Heart right ventricle (tissue), 16 donors: ENCODE measurements at places on chromosomes 12 and 14.

- no peak overlapping the region for H3K4me3 ChIP-seq
- no peak for DNase-seq
- H3K27me3 ChIP-seq: peaks cover 8% of the 10 kb centered on the region
- no peaks in the 10 kb centered on the region for H3K4me1 ChIP-seq
These were observed 16.0 kb downstream of the C14orf132 start for GRCh38 chr14:96055065-96055752.

DNA sequence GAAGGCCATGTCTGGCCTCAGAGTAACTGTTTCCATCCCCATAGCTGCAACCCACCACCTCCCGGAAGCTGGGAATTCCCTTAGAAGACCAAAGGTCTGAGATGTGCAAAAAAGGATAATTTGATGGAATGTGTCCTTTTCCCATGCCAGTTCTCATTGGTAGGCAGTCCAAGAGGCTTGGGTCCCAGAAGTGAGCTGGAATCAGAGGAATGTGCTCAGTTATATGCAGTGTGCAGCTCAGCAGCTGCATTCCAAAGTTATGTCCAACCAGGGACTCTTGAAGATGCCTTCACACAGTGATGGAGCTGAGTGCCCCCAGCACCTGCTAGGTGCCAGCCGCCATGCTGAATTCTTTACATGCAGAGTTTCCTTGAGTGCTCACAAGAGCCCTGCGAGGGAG is 583.9 kb upstream of the TBX3 start:
- no peaks in the 10 kb centered on the region for H3K27me3 ChIP-seq
- H3K36me3 ChIP-seq: no peaks in the 10 kb centered on the region
- no peaks in the 10 kb centered on the region for H3K4me1 ChIP-seq
- DNase-seq: no peak

DNA sequence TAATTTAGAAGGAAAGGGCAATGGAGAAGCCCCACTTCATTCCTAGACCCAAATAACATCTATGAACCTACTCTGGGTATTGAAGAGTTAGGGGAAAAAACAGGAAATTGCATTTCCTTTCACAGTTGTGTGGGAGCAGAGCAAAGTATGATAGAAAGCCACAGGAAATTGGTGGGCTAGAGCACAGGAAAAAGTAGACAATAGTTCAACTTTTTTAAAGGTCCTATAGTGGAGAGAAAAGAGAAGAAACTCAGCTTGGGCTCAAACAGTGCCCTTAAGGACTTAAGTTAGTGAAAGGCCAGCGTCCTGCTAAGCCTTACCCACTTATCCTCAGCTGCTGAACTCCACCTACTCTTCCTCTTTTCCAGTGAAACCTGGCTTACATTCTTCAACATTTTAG is 258.1 kb downstream of the DPY19L2 start:
- DNase-seq: no peak
- no peaks in the 10 kb centered on the region for H3K36me3 ChIP-seq
- H3K4me3 ChIP-seq: no peak overlapping the region
- no peak overlapping the region for H3K27ac ChIP-seq
- H3K27me3 ChIP-seq: no peaks in the 10 kb centered on the region

GRCh38 chr12:93580682-93581081 is 8.2 kb downstream of the SOCS2 start:
- H3K4me3 ChIP-seq: no peak overlapping the region
- no peak for DNase-seq
- peaks cover 2% of the 10 kb centered on the region for H3K27me3 ChIP-seq
- peaks cover 44% of the 10 kb centered on the region for H3K4me1 ChIP-seq
- H3K27ac ChIP-seq: no peak overlapping the region

DNA sequence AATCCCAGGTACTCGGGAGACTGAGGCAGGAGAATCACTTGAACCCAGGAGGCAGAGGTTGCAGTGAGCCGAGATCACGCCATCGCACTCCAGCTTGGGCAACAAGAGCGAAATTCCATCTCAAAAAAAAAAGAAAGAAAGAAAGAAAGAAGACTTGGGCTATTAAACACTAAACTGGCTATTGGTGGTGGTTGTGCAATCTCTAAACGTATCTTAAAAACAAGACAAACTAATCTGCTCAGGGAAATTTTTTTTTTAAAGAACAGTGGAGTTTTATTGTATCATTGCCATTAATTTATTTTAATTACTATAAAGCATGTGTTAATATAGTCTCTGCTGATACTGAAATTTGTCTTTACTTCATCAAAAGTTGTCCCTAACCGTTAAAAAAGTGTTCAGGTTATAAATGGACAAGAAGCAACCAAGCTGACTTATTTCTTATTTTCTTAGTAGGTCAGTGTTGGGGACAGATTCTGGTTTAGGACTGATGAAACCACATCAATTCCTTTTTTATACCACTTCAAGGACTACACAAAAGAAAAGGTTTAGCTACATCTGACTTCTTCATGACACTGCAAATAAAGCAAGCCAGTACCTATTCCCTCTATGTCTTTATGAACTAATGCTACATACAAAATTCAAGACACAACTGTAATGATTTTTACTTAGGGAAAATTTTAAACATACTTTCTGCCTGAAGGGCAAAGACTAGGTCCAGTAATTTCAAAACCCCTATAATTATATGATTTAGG is 68.7 kb upstream of the KRAS start:
- H3K27me3 ChIP-seq: no peaks in the 10 kb centered on the region
- DNase-seq: no peak
- no peak overlapping the region for H3K4me3 ChIP-seq
- no peaks in the 10 kb centered on the region for H3K4me1 ChIP-seq
- no peaks in the 10 kb centered on the region for H3K36me3 ChIP-seq

- no peak overlapping the region for H3K4me3 ChIP-seq
- H3K27me3 ChIP-seq: no peaks in the 10 kb centered on the region
- peaks cover 22% of the 10 kb centered on the region for H3K36me3 ChIP-seq
These were observed 60.7 kb downstream of the INSM2 start for GRCh38 chr14:35594616-35595015.

DNA sequence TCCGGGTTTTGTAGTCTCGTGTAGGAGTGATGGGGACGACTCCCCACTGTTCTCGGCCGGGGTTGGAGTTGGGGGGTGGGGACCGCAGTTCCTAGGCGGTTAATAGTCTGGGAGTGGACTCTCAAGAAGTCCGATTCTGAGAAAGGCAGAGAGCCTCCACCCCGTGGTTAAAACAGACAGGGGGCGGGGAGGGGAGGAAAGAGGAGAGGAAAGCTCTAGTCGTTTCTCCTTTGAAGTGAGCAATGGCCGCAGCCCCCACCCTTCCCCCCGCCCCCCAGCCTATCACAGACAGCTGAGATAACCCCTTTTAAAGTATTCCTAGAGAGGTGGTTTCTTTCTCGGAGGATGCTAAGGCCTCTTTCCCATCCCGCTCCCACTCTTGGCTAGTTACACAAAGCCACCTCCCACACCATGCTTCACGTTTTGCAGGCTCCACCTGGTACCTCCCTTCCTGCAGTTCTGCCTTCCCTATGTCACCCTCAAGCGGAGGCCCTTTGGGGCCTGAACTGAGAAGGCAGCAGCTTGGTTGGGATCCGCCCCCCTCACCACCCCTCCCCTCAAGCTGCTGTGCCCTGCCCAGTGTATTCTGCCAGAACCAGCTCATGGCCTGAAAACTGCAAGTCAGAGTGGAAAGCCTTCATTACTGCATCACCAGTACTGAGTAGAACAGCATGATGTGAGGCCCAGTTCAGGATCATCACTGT is 853 bp downstream of the USP5 start:
- H3K36me3 ChIP-seq: peaks cover 52% of the 10 kb centered on the region
- peak overlapping the region; percentile 94 for H3K27ac ChIP-seq

- H3K27ac ChIP-seq: no peak overlapping the region
- no peak overlapping the region for H3K4me3 ChIP-seq
- H3K27me3 ChIP-seq: peaks cover 47% of the 10 kb centered on the region
- H3K36me3 ChIP-seq: no peaks in the 10 kb centered on the region
- DNase-seq: no peak
- H3K4me1 ChIP-seq: no peaks in the 10 kb centered on the region
These were observed 121.3 kb upstream of the PARP11 start for GRCh38 chr12:3994500-3994899.

DNA sequence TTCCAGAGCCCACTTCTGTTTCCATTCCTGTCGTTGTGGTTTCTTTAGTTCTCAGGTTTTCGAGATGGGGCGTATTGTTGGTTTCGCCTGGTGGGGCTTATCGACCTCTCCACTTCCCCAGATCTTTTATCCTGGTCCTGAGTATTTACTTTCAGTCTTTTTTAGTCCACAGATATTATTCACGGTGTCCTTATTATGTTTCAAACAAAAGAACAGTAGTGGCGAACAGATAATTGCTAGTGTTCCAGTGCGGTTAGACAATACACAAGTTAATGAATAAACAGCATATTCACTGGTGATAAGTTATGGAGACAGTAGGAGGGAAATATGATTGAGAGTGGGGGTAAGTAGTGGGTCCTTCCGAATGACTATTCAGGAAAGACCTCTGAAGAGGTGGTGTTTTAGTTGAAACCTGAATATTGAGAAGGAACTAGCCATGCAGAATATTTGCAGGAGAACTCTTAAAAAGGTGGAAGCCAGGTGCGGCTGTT is 668 bp downstream of the TMEM260 start:
- no peak overlapping the region for H3K27ac ChIP-seq
- H3K4me1 ChIP-seq: peaks cover 11% of the 10 kb centered on the region
- no peaks in the 10 kb centered on the region for H3K36me3 ChIP-seq
- H3K4me3 ChIP-seq: peak overlapping the region; percentile 95

- H3K4me1 ChIP-seq: no peaks in the 10 kb centered on the region
- no peak overlapping the region for H3K27ac ChIP-seq
- no peak for DNase-seq
- H3K36me3 ChIP-seq: no peaks in the 10 kb centered on the region
- H3K27me3 ChIP-seq: no peaks in the 10 kb centered on the region
- H3K4me3 ChIP-seq: no peak overlapping the region
These were observed 16.7 kb downstream of the ARG2 start for GRCh38 chr14:67636361-67636919.

DNA sequence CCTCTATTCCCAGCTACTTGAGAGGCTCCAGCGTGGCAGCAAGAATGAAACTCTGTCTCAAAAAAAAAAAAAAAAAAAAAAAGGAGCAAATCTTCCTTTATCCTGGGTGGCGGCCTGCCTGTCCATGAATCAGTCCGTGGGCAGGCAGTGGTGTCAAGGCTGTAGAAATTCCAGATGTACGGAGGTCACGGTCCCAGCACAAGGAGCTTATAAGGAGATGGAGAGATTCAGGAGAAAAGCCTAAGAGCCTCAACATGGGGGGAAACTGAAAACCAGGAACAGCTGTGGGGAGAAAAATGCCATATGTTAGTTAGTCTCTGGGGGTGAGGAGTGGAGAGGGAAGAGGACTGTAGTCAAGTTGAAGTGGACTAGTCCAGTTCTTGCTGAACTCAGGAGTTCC is 130.5 kb upstream of the CRY1 start:
- DNase-seq: no peak
- no peaks in the 10 kb centered on the region for H3K36me3 ChIP-seq
- peaks cover 16% of the 10 kb centered on the region for H3K27me3 ChIP-seq

GRCh38 chr12:49706351-49707127 is 666 bp downstream of the FMNL3 start:
- peak; percentile 28 for DNase-seq
- H3K27ac ChIP-seq: peak overlapping the region; percentile 98
- H3K4me3 ChIP-seq: peak overlapping the region; percentile 94
- H3K27me3 ChIP-seq: no peaks in the 10 kb centered on the region
- H3K36me3 ChIP-seq: no peaks in the 10 kb centered on the region
- peaks cover 52% of the 10 kb centered on the region for H3K4me1 ChIP-seq

- H3K27ac ChIP-seq: no peak overlapping the region
- no peak for DNase-seq
- H3K4me1 ChIP-seq: no peaks in the 10 kb centered on the region
- H3K36me3 ChIP-seq: no peaks in the 10 kb centered on the region
- peaks cover 50% of the 10 kb centered on the region for H3K27me3 ChIP-seq
- no peak overlapping the region for H3K4me3 ChIP-seq
These were observed 6.4 kb upstream of the DTX1 start for GRCh38 chr12:113049976-113050742.

GRCh38 chr12:105206686-105207374 is 29.1 kb downstream of the APPL2 start:
- H3K4me3 ChIP-seq: no peak overlapping the region
- H3K4me1 ChIP-seq: peaks cover under 1% of the 10 kb centered on the region
- H3K36me3 ChIP-seq: peaks cover 45% of the 10 kb centered on the region

- H3K36me3 ChIP-seq: no peaks in the 10 kb centered on the region
- H3K27me3 ChIP-seq: no peaks in the 10 kb centered on the region
- H3K27ac ChIP-seq: peak overlapping the region; percentile 74
- DNase-seq: peak; percentile 56
- H3K4me3 ChIP-seq: no peak overlapping the region
- peaks cover 42% of the 10 kb centered on the region for H3K4me1 ChIP-seq
These were observed 91.1 kb downstream of the IRF2BPL start for GRCh38 chr14:76937181-76938091.

DNA sequence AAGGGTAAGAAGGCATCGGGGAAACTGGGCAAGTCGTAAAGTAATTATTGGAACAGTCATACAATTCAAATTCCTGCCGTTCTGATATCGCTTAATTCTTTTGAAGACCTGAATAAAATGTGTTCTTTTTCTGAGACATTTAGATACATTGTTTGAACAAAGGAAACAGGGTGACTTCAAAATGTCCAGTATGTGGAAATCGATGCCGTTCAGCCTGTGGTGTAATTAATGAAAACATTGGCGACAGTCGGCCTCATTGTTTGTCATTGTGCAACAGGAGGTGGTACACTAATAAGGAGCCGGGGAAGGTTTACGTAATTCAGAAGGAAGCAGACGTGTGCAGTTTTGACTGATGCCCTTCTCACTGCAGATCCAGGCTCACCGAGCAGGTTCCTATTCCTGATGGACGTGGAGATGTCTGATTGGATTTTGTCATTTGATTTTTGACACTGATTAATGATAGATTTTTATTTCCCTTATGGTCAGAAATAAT is 92.7 kb downstream of the BORCS5 start:
- no peaks in the 10 kb centered on the region for H3K36me3 ChIP-seq
- no peak overlapping the region for H3K4me3 ChIP-seq
- H3K27me3 ChIP-seq: no peaks in the 10 kb centered on the region
- no peak for DNase-seq
- H3K4me1 ChIP-seq: peaks cover 16% of the 10 kb centered on the region
- no peak overlapping the region for H3K27ac ChIP-seq

DNA sequence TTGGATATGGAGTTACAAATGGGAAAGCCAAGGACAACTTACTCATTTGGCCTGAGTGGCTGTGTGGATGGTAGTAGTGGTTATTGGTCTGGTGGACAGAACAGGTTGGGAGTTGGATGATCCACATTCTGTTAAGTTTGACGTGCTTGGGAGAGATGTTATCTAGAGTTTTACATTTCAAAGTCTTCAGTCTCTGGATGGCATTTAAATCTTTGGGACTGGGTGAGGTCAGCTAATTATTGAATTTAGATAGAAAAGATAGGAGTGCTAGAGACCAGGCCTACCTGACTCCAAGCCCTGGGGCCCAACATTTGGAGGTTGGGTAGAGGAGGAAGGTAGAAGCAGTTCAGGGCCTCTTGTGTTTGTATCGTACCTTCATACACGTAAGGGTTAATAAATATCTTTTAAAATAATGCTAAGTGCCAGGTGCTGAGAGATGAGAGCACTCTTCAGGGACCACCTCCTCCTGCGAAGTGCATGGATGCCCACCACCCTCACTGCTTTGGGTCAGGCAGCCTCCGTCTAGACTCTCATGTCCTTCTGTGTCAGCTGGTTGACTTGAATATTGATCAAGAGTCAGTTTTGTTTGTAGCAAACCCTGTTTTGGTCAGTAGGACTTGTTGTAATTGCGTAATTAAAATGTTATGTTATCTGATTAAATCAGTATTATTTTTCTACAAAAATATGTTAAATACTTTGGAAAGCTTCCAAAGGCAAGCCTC is 460.4 kb upstream of the RGS6 start:
- no peaks in the 10 kb centered on the region for H3K4me1 ChIP-seq
- H3K27me3 ChIP-seq: no peaks in the 10 kb centered on the region
- no peak for DNase-seq
- H3K4me3 ChIP-seq: no peak overlapping the region
- H3K27ac ChIP-seq: no peak overlapping the region
